ENCODE measurements at places on chromosomes 3 and 15.
A peak's percentile ranks its signal among the peaks of the same experiment; 100 is the strongest.

DNA sequence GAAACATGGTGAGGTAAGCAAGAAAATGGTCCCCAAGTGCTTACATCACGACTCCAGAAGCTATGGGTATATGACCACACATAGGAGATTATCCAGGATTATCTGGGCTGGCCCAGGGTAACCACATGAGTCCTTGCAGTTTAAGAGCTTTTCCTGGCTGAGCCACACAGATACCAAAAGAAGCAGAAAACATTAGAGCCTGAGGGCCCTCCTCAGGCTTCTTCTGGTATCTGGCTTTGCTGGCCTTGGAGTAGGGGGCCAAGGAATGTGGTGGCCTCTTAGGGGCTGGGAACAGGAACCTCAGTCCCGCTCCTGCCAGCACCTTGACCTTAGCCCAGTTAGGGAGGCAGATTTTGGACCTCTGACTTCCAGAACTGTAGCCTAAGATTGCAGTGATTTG is 259.1 kb downstream of the KCNMB2 start:
- no peak for DNase-seq

- DNase-seq = no peak
Measured at GRCh38 chr15:99440029-99440428, 125.8 kb upstream of the MEF2A start.

- DNase-seq = no peak
Measured at GRCh38 chr15:66778314-66778665, 76.3 kb downstream of the SMAD6 start.

GRCh38 chr3:129033633-129034321 is 26.8 kb upstream of the GP9 start:
- DNase-seq = no peak

- no peak for DNase-seq
Measured at GRCh38 chr15:99211926-99212325, 37.5 kb downstream of the TTC23 start.

DNA sequence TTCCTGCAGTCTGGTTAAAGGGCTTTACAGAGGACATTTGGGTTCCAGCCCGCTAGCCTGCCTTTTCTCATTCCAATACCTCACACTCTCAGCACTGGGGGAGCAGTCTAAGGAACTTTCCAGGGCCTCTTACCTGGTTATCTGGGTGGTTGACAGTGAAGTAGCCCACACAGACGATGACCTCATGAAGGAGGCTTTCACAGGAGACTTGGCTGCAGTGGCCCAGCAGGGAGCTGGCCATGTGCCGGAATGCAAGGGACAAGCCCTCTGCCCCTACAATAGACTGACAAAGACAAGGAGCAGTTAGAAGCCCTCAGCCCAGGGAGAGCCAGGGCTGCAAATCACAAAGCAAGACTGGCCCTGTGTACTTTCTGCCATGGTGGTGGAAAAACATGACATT is 39.5 kb downstream of the ISL2 start:
- no peak for DNase-seq

GRCh38 chr3:51955893-51956770 is 951 bp downstream of the GPR62 start:
- peak; percentile 48 for DNase-seq

- DNase-seq = no peak
Measured at GRCh38 chr3:180626844-180627243, 24.9 kb downstream of the TTC14 start.

GRCh38 chr3:122618614-122619013 is 41.2 kb downstream of the PARP15 start:
- no peak for DNase-seq

DNA sequence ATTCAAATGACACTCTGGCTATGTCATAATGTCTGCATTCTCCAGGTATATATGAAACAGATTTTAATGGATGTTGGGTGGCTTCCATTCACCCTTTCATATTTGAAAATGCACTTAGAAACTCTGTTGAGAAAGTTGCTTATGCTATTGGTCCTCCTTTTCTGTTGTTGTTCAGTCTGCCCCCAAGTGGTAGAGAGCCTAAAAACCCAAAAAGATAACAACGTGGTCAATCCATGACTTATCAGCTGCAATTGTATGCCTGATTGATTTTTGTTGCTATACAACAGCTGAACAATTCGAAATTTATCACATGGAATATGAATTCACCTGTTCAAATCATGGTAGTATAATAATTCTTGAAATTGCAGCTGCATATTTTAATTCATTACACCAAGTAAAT is 279.8 kb downstream of the ROBO2 start:
- DNase-seq = no peak

DNA sequence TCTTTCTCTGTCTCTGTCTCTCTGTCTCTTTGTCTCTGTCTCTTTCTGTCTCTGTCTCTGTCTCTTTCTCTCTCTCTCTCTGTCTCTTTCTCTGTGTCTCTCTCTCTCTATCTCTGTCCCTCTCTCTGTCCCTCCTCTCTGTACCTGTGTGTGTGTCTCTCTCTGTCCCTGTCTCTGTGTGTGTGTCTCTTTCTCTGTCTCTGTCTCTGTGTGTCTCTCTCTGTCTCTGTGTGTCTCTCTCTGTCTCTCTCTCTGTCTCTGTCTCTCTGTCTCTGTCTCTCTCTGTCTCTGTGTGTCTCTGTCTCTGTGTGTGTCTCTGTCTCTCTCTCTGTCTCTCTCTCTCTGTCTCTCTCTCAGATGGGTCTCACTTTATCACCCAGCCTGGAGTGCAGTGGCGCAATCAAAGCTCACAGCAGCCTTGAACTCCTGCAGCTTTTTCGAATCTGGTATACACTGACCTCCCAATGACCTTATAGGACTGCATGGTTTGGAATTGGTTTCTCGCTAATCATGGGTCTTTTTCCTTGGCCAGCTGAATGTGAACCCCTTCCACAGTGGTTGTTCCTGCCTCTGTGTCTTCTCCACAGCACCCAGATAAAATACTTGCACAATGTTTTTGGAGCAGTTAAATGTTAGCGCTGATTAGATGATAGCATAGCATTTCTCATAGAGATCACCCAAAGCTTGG is 102.6 kb upstream of the KLHL25 start:
- no peak for DNase-seq

DNA sequence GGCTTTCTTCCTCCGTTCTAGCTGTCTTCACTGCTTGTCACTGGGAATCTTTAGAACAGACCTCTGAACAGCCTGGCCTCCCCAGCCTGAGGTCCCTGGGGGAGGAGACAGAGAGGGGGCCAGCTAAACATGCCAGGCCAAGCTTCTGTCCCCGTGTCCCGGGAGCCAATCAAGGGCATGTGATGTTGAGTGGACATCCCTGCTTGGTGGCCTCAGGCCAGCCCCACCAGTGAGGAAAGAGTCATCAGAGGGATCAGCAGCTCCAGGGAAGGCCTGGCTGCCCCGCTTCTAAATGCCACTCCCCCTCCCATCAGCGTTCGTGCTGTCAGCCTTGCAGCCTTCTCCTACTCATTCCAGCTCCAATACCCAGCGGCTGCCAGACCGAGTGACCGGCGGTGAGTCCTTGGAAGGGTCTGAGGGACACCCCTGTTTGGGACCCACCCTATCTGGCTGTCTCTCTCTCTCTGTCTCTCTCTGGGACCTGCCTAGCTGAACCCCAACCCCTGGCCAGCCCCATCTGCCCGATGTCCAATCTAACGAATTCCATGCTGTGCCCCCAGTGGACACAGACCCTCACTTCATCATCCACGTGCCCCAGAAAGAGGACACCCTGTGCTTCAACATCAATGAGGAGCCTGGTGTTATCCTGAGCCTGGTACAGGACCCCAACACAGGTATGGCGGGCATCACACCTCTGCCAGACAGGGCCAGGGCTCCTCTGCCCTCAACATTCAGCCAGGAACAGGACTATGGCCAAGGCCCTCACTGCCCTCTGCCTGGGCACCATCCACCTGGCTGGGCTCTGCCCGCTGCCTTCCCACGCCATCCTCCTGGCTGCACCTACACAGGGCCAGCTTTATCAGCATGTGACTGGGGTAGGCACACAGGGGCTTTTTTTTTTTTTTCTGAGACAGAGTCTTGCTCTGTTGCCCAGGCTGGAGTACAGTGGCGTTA is 6.6 kb upstream of the ITIH3 start:
- no peak for DNase-seq

DNA sequence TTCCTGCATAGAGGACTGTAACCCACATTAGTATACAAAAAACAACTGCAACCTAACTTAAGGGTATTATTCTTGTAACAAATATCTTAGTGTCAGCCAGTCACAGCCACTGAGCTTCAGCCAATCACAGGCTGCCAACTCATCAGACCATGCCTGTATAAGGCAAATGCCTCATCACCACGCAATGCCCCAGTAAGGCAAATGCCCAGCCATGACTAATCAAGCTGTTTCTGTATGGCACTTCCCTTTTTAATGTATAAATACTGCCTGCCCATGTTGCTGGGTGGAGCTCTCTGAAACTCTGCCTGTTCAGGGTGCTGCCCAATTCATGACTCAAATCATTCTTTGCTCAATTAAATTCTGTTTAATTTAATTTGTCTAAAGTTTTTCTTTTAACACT is 18.4 kb upstream of the GABRA5 start:
- no peak for DNase-seq

DNA sequence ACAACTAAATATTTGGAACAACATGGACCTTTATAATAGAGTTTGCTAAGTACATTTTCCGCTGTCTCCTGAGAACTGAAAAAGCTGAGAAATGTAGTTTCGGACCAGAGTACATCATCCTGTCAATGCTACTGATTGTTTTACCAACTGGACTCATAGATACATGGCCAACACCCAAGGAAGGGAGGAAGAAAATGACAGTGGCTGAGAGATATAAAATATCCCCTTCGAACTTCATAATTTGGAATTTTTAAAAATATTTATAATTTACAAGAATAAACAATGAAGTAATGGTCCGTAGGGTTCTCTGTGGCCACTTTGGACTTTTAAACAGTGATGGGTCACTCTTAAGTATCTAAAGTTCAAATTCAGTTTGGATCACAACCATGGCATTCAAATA is 1042.7 kb downstream of the MCTP2 start:
- no peak for DNase-seq

GRCh38 chr3:112230033-112230432 is 64.0 kb downstream of the SLC9C1 start:
- DNase-seq = no peak

DNA sequence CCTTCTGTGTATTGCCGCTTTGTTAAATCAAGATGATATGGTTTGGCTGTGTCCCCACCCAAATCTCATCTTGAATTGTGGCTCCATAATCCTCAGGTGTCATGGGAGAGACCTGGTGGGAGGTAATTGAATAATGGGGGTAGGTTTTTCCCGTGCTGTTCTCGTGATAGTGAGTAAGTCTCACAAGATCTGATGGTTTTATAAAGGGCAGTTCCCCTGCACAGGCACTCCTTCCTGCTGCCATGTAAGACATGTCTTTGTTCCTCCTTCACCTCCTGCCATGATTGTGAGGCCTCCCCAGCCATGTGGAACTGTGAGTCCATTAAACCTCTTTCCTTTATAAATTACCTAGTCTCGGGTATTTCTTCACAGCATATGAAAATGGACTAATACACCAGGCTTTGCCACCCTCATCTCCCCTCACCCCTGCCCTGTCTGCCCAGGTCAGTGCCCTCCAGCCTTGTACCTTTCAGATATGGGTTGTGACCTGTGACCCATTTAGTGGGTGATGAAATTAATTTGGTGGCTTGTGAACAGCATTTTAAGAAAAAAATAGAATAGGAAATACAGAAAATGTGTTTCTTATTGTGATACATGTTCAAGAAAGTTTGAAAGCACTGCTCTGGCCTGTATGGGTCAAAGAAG is 56.1 kb upstream of the MCF2L2 start:
- DNase-seq = no peak

DNA sequence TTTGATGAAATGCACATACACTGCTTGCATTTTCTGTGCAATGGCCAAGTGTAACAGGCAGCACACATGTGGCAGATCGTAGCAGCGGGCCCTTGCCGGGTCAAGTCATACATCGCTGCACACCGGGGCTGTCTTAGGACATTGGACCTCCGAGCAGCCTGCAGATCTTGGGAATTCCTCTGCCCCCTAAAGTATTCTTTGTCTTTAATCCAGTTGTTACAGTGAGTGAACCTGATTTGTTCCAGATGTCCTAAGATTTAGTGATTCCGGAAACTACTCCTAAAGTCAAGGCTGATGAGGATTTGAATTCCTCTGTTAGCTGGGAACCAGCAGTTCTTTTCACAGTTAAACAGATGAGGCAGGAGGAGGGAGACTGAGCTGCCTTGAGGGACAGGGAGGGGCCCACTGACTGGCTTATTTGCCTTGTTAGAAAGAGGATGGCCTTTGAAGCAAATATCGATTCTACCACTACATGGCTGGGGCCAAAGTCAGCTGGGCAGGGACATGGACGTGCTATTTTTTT is 190.7 kb upstream of the CTDSPL start:
- DNase-seq = no peak

DNA sequence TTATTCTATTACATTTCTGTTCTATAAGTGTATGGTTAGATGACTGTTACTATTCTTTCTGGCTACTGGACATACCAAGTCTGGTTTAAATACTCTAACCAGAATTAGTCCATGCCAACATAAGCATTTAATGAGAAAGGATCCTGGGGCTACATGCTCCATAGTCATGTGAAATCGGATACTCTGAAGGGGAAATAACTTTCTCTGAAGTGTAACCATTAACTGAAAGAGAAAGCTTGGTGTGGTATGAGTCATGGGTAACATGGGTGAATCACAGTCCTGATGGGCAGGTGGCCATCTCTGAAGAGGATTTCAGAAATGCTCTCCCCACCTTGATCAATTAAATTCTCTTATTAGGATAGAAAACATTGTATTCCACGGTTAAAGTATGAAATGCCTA is 69.4 kb downstream of the FHIT start:
- DNase-seq = peak; percentile 10

GRCh38 chr3:55189359-55189801 is 261.5 kb upstream of the LRTM1 start:
- no peak for DNase-seq

- peak; percentile 85 for DNase-seq
Measured at GRCh38 chr15:31437686-31438085, 111.1 kb downstream of the KLF13 start.

- no peak for DNase-seq
Measured at GRCh38 chr3:41265823-41266273, 66.5 kb downstream of the CTNNB1 start.

DNA sequence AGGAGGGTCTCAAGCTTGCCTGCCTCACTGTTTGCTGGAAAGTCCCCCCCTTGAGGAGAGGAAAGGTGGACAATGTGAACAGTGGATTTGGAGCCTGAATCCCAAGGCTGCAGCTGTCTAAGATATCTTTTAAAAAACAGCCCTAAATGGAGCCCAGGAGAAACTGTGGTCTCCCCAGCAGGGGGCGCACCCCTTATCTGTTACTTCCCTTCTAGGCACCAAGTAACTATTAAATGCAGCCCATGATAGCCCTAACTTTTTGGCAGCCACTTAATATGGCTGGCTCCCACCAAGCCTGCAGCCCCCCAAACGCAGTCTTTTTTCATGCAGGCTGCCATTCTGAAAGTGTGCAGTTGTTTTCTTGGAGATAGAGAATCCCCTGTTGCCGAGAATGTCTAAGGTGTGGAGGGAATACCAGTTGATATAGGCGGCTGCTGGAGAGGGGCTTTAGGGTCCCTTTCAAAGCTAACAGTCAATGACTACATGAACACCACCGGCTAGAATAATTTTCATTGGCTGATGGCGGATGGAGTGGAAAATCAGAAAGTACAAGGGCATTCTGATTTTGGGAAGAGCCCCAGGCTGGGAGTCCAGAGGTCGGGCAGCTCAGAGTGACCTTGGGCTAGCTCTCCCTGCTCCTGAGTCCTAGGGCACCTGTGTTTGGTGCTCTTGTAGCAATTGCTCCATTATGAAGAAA is 1.3 kb downstream of the RHCG start:
- DNase-seq = peak; percentile 18

GRCh38 chr3:157335233-157336076 is 101.2 kb upstream of the PTX3 start:
- no peak for DNase-seq

- DNase-seq = peak; percentile 58
Measured at GRCh38 chr3:136818769-136819391, at the start of gene SLC35G2. SLC35G2 (plus strand) TSS chr3:136819126; CDS start chr3:136854461, 35,335 bp downstream.

- no peak for DNase-seq
Measured at GRCh38 chr15:47431501-47431900, 285.8 kb upstream of the SEMA6D start.
